ENCODE measurements at places on chromosomes 11 and 22. TPM values are rescaled to one million over a fixed set of nuclear protein-coding genes. Genes with fewer than 3 reads are reported as not detected.
A peak's percentile ranks its signal among the peaks of the same experiment; 100 is the strongest.

- no peak for DNase-seq
These were observed 18.4 kb downstream of the CDKN1C start for GRCh38 chr11:2867142-2867541.

- DNase-seq: no peak
These were observed 66.4 kb upstream of the WNT7B start for GRCh38 chr22:46043339-46043738.

DNA sequence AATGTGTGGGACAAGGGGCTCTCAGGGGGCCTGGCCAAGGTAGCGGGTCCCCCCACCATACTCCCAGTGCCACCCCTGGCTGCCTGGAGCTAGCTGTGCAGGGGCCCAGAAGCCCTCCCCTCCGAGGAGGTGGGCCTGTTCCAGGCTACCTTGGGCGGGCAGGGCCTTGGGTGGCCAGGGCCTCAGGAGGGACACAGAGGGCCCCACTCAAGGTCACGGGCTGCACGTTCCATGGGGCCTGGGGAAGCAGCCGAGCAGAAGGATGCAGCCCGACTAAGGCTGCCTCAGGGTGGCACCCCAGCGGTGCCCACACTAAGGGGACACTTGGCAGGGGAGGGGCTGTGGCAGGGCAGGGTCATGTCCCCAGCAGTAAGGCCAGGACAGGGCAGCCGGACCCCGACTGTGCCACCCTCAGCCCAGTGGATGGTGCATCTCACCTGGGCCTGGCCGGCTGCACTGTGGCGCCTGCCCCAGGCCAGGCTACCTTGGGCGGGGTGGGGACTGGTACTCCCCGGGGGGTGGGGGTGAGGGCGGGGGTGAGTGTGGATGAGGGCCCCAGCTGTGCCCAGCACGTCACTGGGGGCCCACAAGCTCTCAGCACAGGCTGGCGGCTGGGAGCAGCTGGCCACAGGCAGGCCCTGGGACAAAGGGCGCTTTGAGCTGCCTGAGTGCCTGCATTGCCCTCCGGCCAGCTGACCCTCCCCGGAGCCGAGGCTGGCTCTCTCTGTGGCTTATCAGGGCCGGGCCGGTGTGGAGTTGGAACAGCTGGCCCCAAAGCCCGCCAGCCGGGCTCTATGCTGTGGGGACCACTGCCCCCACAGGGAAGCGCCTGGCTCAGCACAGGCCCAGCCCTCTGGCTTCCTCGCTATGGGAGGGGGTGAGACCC lies 117.1 kb downstream of the KCNQ1 start:
- peak; percentile 66 for DNase-seq

The NDUFV1 gene
- 191 TPM for total RNA-seq

The ZDHHC24 gene
- 7.7 TPM for total RNA-seq

The MALAT1 gene
- 5,409 TPM for total RNA-seq
